ENCODE measurements at places on chromosomes 6 and 20.

DNA sequence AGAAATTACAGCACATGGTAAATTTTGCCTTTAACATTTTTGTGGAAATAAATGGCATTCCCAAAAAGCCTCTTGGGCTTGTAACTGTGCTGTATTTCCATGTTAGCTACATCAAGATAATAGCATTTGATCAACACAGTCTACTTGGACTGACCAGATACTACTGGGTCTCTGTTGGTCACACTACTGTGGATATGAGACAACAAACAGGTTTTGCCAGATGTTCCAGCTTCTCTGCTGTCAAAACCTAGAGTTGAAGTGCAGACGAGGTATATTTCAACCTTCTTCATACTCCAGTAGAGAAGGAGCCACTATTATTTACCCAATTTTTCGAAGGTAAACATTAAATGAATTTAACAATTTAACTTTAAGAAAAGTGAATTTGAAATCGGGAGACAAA, 284.7 kb upstream of the CITED2 start:
- DNase-seq = no peak

GRCh38 chr6:134446218-134446848, 128.4 kb upstream of the SGK1 start:
- DNase-seq = peak; percentile 62

DNA sequence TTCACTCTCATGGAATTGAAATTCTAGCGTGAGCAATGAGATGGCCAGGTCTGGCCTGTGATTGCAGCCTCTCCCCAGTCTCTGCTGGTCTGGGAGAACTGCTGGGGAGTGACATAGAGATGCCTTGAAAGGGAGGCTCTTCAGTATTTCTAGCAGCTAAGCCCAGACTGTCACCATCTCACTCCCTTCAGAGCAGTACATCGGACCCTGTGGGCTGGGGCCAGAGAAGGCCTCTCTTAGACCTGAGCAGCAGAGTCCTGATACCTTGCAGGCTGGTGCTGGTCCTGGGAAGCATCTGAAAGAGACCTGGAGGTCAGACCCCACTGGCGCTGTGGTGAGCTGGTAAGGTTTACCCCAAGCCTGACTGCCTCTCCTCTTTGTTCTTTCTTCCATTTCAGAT, 87.4 kb downstream of the TCP11 start:
- no peak for DNase-seq

GRCh38 chr6:30591008-30591407, 19.8 kb downstream of the ABCF1 start:
- no peak for DNase-seq

DNA sequence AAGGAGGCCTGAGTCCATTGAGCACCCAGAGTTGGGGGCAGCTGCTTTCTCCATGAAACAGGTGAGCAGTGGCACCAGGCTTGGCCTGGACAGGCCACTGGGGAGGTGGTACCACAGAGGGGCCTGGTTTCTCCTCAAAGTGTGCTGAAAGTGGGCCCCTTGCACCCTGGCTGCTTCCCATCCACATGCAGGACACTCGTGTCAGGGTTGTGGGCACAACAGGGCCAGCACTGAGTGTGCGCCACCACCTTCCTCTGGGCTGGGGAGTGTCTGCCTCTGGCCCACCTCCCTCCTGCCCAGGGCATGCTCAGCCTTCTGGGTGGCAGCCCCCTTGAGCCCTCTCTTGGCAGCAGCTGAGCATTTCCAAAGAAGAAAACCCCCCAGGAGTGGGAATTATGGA, 5.2 kb upstream of the SLC22A1 start:
- no peak for DNase-seq

DNA sequence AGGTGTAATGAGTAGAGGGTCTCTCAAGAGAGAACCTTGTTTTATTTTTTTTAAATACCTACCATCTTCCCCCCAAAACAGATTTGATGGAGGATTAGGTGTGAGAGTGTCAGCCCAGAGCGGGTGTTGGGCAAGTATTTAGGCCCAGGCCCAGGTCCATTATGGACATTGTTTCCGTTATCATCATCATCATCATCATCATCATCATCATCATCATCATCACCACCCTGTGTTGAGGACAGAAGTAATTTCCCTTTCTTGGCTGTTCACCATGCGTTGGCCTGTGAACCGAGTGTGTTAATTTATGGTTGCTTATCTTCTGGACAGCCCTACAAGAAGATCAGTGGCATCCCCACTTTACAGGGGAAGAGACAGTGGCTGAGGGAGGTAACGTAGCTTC, 28.6 kb downstream of the PSMF1 start:
- no peak for DNase-seq

- DNase-seq = no peak
These were observed 266.3 kb downstream of the ERMARD start for GRCh38 chr6:170017603-170018320.
